H9 (cell line): ENCODE measurements at places on chromosomes 1 and 21.

- no peak for DNase-seq
Measured at GRCh38 chr1:60071296-60071695, 2.3 kb downstream of the C1orf87 start.

DNA sequence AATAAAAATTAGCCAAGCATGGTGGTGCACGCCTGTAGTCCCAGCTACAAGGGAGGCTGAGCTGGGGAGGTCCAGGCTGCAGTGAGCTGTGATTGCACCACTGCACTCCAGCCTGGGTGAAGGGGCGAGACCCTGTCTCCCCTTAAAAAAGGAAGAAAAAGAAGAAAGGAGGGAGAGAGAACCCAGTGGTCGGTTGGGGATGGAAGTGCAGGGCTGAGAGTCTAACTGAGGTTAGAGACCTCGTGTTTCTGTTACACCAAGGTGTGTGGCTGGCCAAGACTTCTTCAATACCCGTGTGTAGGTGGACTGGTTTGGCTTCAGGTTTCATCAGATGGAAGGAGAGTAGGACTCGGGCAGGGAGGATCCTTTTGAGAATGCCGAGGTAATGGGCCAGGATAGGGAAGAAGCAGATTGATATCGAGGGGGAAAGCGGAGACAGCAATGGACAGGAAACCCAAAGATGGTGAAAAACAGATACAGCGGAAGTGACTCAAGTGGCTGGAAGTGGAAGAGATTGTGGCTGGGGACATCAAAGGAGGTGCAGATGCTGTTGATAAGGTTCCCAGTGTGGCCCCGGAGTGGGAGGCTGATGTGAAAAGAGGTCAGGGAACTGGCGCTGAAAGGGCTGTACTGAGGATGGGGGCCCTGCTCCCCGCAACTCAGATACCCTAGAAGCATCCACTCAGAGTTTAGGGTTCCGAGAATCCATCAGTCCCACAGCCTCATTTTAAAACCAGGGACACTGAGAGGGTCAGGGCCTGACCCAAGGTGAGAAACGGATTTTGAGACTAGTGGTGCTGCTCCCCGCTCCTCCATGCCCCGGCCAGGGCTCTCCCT, 681 bp upstream of the UBXN10 start:
- DNase-seq, result no peak

DNA sequence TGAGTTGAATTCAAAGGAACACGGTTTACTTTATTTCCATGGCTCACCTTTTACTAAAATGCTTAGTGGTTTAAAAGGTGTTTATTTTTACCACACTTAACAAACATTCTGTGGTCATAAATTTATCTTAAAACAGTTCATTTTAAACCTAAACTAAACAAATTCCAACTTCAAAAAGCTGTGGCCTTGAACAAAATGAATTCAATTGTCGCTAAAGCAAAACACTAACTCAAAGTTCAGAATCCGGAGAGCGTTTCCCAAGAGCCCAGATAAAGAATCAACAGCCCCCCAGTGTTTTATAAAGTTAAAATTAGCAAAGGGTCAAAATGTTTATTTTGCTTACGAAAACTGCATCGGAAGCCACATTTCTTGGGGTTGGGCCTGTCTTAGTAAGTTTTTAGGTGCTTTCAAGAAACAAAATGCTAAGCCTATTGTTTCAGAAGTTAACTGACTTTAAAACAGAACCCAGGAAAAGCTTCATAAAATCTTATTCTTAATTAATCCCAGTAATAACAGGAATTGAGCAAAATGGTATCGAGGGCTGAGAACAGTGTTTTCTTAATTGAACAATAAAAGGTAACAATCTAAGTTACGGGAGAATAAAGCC, 1.3 kb downstream of the PUM1 start:
- DNase-seq, result no peak

GRCh38 chr1:90579212-90579802, 137.8 kb downstream of the BARHL2 start:
- DNase-seq, result no peak

GRCh38 chr1:31380181-31380580, 7.3 kb upstream of the FABP3 start:
- DNase-seq, result no peak

- DNase-seq, result no peak
Measured at GRCh38 chr1:205287076-205287475, 34.5 kb downstream of the NUAK2 start.

DNA sequence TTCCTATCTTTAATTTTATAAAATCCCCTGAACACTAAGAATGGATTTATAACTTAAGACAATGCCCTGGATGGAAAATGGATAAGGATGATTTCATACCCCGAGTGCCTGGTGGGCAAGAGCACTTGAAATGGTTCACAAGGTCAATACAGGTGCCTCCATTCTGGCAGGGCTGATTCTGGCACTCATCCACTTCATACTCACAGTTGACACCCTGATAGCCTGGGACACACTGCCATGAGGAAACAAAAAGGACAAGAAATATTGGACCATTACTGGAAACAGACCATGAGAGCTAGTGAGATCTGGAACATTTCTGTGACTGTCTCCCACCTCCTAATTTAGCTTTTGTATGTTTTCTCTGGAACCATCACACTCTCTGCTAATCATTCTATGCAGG, 39.1 kb upstream of the ADAM30 start:
- DNase-seq, result no peak

GRCh38 chr21:16194095-16194787, 464.5 kb downstream of the USP25 start:
- peak; percentile 39 for DNase-seq

DNA sequence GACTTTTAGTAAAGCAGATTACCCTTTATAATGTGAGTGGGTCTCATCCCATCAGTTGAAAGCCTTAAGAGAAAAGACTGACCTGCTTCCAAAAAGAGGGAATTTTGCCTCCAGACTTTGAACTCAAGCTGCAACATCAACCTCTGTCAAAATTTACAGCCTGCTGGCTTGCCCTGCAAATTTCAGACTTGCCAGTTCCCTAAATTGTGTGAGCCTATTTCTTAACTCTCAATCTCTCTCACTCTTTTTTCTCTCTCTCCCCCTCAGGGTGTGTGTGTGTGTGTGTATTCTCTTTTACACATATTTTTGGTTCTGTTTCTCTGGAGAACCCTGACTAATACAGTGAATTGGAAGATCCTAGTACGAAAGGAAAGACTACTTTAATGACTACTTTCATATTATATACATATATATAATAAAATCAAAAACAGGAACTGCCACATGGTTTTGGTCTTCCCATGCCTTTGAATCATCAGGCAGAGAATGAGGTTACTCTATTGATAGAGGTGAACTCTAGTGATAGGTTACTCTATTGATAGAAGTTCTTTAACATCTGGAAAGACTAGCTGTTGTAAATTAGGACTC, 6.4 kb downstream of the OR2C3 start:
- no peak for DNase-seq

GRCh38 chr1:69121723-69122122, 446.0 kb upstream of the LRRC7 start:
- DNase-seq, result no peak

- DNase-seq, result no peak
Measured at GRCh38 chr1:40876891-40877290, 14.7 kb upstream of the CITED4 start.

- no peak for DNase-seq
Measured at GRCh38 chr1:150389650-150390049, 25.7 kb downstream of the RPRD2 start.
